ENCODE measurements at places on chromosomes 4 and X.

DNA sequence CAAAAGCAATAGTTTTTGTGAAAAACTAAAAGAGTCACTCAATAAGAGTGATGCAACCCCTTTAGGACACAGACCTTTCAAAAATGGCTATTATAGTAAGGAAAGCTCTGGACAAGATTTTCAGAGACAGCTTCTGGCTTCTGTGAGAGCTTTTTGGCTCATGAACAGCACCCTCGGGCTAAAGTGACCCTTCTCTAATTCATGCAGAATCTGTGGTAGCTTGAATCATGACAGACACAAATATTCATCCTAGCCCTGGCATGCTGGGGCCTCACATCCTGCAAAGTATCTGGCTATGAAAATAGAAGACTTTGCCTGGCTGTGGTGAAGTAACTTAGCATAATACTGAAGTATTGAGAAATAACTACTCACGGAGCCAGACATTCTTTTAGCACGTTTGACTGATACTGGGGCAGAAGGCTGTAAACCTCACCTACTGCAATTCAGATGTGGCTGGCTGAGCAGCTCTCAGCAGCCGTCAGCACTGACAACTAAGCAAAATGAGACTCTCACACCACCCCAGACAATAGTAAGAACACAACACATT is 327.3 kb downstream of the MAPK10 start:
- peak; percentile 88 for DNase-seq

DNA sequence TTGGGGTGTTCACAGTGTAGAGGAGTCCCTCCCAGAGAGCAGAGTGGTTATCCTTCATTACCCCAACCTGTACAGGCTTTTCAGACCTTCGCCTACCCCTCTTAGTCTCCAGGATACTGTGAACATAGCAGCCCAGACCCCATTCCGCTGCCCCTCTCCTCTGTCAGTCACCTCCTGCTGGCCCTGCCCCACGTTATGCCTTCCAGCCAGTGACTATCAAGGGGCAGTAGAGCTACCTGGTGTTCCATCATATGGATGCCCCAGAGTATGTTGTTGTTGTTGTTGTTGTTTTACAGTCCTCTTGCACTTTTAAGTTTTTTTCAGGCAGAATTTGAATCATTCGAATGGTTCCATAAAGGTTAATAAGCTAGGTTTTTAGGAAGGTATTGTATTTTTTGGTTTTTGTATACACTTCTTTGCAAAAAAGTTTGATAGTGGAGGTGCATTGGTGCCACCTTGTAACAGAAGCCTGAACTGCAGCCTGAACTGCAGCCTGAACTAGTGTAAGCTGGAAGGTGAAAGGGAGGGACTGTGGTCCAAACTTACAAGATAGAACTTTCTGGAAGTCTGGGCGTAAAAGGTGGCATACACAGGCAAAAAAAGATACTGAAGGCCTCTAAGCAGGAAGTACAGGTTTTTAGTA is 101.4 kb upstream of the RAB40AL start:
- no peak for DNase-seq

DNA sequence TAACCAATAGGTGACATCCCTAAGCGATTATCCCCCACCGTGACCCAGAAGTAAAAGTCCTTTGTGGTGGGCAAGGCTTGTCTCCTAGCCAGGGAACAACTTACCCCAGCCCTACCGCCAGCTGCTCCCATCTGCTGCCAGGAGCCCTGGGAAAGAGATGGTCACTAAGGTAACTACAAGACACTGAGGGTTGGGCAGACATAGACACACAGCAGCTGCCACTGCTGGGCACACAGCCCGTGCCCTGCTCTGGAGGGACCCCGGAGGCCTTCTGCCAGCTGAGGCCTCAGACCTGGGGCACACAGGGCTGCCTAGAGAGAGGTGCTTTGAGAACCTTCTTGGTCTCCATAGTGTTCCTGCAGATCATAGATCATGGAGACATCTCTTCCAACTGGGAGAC is 53.0 kb upstream of the PROM1 start:
- no peak for DNase-seq

GRCh38 chr4:47914926-47915237 is 499 bp upstream of the NFXL1 start:
- no peak for DNase-seq

DNA sequence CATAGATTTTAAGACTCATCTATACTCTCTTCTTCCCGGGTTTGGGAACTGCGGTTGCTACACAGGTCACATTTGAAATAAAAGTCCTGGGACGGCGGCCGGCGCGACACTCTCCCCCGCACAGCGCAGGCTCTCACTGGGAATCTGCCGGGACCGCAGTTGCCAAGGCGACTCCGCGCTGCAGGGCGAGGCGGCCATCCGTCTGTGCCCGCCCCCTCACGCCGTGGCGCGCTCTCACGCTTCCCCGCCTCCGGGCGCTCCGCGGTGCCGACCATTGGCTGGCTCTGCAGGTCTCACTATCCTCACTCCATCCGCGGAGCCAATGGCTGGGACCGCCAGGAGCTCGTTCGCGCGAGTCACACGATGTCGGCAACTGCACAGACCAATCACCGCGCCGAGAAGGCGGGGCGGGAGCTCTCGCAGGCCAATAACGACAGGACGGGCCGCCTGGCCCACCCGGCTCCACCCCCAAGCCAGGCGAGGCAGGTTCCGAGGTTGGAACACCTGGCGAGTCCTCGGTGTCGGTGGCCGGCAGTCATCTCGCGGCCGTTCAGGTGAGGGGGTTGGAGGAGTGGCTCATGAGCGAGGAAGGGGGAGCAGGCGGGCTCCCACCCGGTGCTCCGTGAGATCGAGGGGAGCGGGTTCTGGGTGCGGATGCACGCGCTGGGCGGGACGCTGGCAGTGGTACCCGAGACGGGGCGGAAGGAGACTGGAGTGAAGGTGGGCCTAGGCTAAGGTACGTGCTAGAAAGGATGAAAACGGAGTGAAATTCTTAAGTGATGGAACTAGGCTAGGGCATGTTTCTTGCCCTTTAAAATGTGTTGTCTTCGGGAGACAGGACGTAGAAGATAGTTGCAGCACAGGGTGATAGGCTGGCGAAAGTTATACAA is at the start of gene MSMO1:
MSMO1 (plus strand) TSS at position 459 of the 890 bp plus-strand sequence. CDS start 5,702 bp downstream, outside the sequence.
- peak; percentile 99 for DNase-seq

DNA sequence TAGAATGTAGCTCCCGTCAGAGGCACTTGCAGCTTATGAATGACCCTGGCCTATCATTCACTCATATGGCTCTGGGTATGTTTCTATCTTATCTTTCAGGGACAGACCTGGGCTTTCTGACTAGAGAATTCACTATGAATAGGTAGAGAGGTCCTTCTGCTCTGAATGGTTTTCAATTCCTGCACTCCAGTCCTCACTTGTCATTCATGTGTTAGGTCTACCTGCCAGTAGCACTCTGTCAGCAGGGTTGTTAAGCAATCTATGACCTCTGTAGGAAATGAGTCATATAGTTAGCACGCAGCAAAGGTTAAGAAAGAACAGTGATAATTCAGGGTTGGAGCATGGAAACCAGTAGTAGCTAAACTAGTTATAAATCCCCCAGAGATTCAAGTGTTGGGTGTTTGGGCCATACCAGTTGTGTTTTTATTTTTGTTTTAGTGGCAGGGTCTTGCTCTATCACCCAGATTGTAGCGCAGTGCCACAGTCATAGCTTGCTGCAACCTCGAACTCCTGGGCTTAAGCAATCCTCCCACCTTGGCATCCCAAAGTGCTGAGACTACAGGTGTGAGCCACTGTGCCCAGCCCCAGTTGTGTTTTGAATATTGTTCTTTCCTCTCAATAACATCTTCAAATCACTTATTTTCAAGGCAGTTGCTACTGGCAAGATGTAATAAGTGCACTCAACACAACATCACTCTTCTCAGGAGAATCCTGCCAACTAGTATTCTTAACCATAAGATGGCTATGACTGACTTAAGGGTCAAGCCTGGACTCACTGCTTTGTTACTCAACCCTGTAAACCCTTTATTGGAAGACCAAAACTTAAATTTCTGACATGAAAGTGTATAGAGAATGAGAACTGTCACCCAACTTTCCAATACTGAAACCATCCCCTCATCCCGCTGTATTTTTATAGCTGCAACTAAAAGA is 25.1 kb downstream of the ARL13A start:
- peak; percentile 76 for DNase-seq

GRCh38 chrX:40933132-40933705 is 152.0 kb upstream of the USP9X start:
- no peak for DNase-seq

DNA sequence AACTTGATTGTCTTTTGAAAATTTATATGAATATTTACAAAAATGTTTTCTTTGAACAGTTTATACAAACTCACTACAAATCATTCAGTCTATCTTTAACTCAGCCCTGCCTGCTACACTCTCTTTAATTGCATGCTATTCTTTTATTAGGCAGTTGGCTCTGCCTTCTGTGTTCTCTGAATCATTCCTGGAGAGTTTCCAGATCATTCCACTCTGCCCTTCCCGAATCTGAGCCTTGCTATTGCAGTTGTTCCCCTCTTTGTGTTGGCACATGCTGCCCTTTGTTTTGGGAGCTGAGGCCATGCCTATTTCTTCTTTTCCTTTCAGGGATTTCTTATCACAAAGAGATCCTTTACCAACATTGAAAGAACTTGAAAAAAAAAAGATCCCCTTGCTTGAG is 8.7 kb upstream of the TECRL start:
- no peak for DNase-seq

- no peak for DNase-seq
Measured at GRCh38 chr4:54230484-54231418, 1.7 kb downstream of the PDGFRA start.

GRCh38 chr4:70734971-70735370 is 13.2 kb downstream of the RUFY3 start:
- DNase-seq = no peak

DNA sequence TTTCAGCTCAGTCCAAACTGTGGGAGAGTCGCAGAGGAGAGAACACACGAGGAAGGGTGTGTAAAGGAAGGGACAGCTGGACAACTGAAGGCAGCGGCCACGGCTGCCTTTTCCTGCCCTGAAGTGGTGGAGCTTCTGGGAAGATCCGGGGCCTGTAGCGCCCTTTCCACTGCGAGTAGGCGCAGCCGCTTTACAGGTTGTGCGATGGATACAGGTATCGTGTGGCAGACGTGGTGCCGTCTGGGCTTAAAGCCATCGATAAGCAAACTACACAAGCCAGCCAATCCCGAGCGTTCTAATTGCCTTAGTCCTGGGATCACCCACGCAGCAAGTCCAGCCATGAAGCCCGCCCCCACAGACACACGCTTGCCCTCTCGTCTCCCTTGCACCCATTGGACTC is 15.4 kb downstream of the NKX6-1 start:
- no peak for DNase-seq

All from NCI-H226 (cell line).